Stimulated activated CD8-positive, alpha-beta memory T cell treated with anti-CD3 and anti-CD28 coated beads, Interleukin-4, amount 100 ng/mL, for 1 hour (primary cell): ENCODE measurements at places on chromosomes 7 and 10.

DNA sequence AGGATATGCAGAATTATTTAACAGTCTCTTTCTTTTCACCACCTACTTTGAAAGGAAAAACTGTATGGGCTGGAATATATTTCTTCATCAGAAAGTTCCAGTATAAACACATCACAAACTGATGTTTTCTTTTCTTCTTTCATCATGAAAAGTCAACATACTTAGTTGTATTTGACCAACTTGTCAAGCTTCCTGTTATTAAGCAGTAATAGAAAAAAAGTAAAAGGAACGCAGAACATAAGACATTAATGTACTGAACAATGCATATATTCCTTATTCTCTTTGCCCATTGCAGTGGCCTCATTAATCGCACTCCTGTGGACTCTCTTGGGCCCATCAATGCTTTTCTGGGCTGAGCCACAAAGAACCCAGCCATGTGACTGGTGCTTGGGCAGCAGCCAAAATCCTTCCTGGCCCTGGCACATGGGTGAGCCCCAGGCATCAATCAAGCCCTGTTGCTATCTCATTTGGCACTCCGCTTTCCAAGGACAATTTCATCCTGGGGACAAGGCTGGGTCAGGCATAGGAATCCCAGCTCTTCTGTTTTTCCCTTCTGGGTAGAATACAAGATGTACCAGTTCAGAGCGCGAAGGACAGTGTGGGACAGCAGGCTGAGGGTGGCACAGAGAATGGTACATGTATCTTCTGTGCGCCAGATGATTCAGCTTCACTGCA is 42.3 kb downstream of the RHOBTB1 start:
- DNase-seq, result no peak

DNA sequence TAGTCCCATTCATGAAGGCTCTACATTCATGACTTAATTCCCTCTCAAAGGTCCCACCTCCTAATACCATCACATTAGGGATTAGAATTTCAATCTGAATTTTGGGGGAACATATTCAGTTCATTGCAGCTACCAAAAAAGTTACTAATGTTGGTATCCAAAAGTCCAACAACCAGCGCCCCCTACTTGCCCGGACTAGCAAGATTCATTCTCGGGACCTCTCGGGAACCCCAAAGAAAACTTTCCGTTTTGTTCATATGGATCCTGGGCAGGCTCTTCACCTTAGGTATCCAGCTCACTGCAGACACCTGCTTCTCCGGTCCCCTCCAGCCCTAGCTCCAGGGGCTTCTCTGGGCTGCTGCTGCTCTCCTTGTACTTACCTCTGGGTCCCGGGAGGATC is 8.9 kb upstream of the GRK5 start:
- DNase-seq, result no peak

DNA sequence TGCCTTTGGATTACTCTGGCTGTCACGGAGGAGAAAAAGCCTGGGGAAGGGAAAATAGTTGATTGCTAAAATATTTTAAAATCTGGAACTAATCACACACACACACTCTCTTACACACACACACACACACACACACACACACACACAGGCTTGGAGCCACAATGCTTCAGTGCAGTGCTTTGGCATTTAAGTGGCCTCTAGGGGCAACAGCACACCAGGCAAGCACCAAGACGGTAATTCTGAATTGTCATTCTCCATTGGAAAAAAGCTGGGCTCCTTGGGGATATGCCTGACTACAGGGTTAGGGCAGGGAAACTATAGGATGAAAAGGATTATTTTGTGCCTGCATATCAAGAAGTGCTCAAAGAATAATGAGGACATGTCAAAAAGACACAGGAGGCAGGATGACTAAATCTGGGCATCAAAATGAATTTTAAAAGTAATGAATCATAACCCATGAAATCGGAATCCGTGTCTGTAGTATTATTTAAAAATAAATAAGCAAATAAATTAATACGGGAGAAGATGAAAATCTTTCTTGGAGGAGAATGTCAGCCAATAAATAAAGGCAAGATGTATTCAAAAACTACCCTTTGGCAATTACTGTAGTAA is 30.4 kb upstream of the DDC start:
- peak; percentile 6 for DNase-seq

DNA sequence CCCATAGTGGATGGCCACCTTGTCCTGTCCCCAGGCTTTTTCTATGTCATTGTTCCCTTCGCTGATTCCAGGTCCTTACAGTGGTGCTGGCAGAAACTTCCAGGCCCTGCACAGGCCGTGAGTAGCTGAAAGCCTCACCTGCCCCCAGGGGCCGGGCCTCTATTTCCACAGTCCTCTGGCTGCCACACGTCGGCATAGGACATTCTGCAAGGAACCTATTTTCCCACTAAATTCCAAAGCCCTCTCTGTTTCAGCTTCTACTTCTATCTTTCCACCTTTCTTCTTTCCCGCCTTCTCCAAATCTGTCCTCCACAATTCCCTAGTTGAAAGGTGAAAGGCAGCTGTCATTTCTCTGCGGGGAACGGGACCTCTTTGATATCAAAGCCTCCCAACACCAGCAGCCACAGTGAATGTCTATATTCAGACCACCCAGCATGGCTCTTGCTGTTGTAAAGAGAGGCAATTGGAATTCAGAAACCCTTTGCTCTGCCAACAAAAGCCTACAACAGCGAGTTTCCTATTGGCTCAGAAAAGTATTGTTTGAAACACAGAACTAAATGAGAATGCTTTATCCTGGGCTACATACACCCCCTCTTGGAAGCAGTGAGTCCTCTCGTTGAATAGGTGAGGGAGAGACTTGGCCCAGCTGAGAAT is 607.7 kb downstream of the GALNT17 start:
- DNase-seq, result no peak

DNA sequence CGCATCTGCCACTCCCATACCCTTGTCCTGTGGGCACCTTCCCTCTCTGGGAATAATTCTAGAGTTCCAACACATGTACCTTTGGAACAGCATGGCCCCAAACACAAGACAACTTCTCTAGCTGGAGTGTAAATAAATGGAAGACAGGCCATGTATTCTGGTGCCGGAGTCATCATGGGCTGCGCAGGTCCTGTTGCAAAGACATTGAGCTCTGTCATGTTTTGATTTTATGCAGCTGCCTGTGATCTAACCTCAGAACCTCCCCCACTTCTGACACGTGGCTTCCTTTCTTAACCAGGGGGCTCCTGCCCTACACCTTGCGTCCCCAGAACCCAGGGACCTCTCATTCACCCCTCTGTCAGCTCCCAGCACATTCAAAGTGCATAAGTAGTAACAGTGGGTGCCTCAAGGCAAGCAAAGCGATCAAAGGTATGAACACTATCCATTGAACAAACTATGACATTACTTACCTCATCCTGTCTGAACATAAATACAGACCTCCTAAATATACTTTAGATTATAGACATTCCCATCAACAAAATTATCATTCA is 219.9 kb downstream of the FGFR2 start:
- DNase-seq, result no peak

DNA sequence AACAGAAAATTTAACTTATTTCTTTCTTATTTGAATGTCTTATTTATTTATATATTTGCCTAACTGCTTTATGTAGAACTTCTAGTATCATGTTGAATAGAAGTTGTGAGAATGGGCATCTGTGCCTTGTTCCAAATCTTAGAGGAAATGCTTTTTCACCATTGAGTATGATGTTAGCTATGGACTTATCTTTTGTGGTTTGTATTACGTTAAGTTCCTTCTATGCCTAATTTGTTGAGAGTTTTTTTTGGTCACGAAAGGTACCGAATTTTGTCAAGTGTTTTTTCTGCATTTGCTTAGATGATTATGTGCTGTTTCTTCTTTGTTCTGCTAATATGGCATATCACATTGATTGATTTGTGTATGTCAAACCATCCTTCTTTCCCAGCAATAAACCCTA is 161.0 kb upstream of the TRIM24 start:
- DNase-seq, result no peak

DNA sequence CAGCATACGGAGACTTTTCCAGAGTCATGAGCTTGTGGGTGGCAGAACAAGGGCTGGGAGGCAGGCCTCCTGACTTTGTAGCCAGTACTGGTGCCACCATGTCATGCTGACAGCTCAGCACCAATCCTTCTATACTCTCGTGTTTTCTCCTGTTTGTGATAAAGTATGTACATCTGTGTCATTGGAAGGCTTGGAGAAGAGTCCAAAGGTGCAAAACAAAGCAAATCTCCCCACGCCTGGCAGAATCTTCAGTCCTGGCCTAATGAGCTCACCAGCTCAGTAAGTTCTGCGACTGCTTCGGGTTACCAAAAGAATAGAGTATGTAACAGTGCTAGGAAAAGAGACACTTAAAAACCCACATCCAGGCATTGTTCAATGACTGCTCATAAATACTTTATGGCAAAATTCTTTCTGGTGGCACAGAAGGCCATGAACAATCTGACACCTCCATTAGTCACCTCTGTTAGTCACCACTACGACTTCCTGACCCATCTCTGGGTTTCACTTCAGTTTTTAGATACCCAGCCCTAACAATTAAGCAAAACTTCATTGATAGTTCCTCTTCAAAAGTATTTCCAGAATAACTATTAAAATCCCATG is 24.5 kb downstream of the STEAP1 start:
- no peak for DNase-seq

DNA sequence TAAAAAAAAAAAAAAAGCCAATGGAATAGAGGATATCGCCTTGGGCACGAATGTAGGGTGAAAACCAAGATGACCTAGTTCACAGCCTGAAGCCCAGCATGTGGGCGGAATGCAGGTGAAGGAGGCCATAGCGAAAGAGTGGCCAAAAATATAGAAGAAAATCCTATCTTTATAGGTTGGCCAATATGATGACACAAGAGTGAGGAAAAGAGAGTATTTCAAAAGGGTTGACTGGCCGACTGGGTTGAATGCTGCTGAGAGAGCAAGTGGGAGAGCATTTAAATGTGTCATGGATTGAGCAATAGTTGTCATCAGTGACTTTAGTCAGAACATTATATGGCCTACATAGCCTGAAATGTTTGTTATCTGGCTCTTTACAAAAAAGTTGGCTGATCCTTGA is 17.2 kb upstream of the GLI3 start:
- DNase-seq, result no peak

- no peak for DNase-seq
These were observed 303.9 kb upstream of the NRG3 start for GRCh38 chr10:81570878-81571794.

DNA sequence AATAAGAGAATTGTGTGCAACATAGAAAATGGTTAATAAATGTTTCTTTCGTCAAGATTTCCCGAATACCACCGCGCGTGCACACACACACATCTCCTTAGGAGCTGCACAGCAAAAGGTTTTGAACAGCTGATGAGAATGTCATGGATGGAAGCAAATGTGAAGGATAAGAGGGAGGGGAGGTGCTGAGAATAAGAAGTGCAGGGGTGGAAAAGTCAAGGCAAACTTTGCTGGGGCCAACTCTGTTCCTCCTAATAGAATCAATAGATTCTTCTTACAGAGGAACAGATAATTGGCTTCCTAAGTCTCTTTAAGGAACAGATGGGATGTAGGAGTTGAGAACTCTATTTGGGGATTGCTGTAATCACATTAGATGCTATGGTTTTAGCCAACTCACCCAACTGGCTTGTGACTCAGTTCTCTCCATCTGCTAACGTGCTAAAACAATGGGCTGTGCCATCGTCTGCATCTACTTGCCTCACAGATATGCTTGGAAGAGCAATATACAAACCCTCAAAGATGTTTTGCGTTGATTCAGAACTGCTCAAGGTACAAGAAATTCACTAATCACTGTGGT is 408.2 kb upstream of the CELF2 start:
- no peak for DNase-seq

GRCh38 chr7:55379285-55379684 is 14.1 kb downstream of the LANCL2 start:
- no peak for DNase-seq

GRCh38 chr10:97875391-97875790 is 25.7 kb downstream of the GOLGA7B start:
- no peak for DNase-seq

- no peak for DNase-seq
These were observed 29.0 kb upstream of the EBLN1 start for GRCh38 chr10:22246680-22247391.

GRCh38 chr10:85319826-85320225 is 991.4 kb downstream of the CCSER2 start:
- no peak for DNase-seq

GRCh38 chr7:79608005-79608404 is 154.5 kb upstream of the MAGI2 start:
- no peak for DNase-seq

DNA sequence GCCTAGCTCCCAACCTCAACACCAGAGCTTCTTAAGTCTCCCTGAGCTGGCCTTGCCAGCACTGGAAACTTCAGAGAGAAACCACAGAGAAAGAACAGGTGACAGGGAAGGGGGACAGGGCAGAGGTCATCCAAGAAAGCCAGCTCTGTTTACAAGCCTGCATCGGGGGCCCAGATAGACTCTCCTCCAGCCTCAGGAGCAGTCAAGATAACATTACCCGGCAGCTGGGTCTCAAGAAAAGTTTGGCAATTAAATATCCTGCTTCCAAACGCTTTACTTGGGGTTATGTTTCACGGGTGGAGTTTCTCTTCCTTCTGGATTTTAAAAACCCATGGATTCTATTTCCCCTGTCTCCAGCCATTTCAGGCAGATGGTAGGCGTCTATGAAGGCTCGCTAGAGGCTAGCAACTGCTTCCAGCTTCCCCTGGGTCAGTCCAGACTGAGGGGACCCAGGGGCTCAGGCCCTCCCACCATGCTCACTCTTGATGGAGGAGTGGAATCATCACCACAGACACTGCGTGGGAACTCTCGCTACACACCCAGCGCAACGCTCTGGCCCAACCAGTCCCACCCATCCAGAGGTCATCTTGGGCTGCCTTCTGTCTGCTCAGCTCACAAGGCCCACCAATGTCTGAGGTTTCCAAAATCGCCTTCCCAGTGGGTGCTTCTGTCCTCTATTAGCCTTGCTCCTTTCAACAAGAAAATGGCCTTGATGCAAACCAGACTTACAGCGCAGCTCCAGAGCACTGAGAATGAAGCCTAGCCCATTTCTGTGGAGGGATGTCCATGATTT is 48.8 kb downstream of the SH3PXD2A start:
- DNase-seq, result no peak

DNA sequence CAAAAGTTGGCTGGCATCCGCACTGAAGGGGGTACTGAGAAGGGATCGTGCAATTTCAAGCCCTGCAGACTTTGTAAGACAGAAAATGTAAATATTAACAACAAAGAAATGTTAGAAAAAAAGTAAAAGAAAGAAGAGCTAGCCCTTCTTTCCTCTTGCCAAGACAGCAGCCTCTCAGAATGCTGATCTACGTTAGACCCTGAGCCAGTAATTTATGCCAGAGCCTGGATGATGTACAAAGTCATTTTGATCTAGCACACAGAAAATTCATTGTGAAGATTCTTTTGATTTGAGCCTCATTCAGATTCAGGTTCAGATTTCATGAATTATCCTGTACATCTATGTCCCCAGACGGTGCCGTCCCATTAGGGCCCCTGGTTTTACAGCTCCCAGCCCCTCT is 105.2 kb downstream of the PRKCQ start:
- no peak for DNase-seq

DNA sequence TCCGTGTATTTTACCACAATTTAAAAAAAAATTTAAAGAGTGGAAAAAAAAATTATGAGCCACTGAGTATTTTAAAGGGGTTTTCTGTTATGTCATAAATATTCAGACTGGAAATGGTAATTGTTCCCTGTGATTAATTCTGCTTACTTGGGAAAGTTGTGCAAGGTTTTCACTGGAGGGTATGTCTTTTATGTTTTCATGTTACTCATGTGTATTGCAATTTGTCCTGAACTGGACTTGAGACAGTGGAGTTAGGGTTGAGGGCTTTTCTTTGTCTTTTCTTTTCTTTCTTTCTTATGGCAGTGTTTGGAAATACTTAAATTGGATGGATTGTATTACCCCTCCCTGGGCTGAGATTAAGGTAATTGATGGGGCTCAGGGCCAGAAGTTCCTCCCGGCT is 257.7 kb downstream of the BAMBI start:
- no peak for DNase-seq
